ENCODE measurements at places on chromosomes 16 and 17.

DNA sequence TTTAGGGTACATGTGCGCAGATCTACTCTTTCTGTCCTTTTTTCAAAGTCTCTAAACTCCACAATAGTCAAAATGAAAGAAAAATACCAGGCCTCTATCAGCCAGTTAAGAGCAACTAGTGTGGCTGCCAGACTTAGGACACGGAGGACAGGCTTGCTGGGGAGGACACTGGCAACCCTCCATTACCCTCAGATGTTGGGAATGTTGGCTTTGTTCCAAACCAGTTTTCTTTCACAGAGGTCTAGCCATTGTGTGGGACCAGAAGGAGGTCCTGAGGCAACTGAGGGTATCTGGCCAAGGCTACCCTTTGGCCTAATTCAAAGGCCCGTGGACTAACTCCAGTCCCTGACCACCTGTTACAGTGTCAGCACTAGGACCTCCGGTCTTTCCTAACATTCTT lies 51.2 kb upstream of the MED9 start:
- DNase-seq, result no peak

DNA sequence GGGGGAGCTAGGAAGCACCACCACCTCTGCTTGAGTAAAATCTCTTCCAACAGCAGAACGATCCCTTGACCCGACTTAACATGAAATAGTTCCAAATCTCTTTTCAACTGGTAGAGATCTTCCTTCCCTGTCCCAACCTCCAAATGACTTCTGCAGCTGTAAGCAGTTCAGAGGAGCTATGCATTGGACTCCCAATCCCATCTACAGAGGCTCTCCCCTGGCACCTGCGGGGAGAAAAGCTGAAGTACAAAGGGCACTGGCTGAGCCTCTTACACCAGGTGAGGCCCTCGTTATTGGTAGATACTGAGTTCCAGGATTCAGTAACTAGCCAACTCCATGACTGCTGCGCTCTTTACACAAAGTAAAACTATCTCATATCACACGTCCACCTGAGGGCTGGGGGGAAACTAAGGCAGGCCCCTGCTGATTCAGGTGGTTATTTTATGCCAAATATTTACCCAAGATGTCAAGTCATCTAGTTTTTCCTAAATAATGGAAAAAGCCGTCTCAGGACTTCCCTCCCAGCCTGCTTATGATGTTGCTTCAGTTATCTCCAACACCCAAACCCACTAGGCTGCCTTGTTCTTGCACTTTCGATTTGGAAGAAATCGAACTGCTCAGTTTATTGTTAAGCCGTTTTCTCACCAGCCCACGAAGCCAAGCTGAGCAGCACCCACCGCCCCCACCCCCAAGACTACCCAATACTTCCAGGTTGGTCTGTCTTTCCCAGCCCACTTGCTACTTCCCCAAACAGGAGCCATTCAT lies 3.2 kb downstream of the ACTG1 start:
- DNase-seq, result no peak

- DNase-seq, result no peak
These were observed 28.6 kb upstream of the NUDT16L1 start for GRCh38 chr16:4664538-4665418.

DNA sequence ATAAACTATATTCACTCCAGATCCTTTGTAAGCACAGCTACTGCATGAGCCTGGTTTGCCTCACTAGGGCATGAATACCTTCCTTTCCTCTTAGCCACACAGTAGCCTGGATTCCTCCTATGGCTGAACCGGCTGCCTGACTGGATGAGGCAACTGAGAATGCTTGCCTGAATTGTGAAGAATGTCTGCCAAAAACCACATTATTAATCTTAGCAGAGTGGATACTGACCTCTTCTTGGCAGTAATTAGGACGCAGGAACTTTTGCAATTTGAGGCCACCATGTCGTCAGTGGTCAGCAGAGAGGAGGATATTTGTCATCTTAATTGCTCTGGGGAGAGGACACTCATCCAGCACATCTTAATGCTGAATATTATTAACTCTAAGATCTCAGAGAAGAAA lies 651.8 kb upstream of the GOT2 start:
- peak; percentile 89 for DNase-seq

DNA sequence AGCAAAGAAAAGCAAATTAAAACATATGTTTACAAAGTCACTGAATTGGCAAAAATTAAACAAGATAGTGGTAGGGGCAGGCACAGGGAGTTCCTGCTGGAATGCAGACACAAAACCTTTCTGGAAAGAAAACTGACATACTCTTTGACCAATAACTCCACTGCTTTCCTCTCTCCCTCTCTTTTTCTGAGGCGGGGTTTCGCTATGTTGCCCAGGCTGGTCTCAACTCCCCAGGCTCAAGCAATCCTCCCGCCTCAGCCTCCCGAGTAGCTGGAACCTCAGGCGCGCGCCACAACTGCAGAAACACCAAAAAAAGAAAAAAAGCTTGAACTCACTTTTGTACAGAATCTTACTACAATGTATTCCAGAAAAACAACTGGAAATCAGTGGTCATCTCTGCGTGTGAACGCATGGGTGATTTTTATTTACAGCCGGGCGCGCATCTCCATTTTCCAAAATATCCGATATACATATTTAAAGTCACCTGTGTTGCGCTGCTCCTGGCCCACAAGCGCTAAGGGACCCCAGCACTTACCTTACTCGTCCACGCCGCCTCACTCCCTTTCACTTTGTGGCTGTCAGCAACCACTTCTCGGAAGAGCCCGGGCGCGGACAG lies 480 bp downstream of the TXNL4B start:
- DNase-seq, result no peak

GRCh38 chr16:57066625-57067024 lies 25.8 kb upstream of the CPNE2 start:
- no peak for DNase-seq

- no peak for DNase-seq
These were observed 12.8 kb upstream of the TNS4 start for GRCh38 chr17:40514013-40514875.

- no peak for DNase-seq
These were observed 55.9 kb upstream of the CLEC18B start for GRCh38 chr16:74477226-74477625.

DNA sequence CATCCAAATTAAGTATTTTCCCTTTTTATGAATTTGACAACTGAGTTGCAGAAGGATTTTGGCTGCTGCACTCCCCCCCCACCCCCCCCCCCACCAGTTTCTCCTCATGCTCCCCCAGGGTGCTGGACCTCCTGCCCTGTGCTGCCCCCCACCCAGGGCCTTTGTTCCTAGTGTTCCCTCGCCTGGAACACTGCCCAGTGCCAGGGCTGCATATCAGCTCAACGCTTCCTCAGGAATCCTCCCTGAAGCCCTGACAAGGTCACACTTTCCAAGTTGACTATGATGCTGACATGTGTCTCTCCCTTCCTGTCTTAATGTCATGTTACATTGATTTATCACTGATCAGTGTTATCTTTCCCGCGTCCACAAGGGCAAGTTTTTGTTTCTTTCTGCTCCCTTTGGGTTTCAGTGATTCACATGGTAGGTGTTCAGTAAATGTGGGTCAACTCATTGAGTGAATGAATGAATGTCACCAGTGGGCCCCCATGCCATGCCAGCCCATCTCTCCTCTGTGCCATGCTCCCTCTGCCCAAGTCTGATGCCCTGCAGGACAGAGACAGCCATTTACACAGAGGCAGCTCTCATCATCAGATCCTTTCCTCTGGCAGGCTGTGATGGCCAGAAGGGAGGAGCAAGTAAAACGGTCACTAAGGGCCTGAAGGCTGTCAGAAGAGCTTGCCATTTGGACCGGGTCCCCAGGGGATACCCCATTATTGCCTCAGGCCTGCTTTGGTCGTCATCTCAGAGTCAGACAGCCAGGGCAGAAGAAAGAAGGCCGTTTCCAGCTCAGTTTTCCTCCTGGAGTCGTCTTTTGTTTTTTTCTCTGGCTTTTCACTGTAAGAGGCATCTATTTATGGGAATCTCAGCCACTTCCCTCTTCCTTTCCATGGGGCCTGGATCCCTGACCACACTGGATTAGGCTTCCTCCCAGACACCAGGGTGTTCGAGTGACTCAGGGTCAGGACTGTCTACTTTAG lies 386.2 kb downstream of the SNX29 start:
- DNase-seq, result no peak

DNA sequence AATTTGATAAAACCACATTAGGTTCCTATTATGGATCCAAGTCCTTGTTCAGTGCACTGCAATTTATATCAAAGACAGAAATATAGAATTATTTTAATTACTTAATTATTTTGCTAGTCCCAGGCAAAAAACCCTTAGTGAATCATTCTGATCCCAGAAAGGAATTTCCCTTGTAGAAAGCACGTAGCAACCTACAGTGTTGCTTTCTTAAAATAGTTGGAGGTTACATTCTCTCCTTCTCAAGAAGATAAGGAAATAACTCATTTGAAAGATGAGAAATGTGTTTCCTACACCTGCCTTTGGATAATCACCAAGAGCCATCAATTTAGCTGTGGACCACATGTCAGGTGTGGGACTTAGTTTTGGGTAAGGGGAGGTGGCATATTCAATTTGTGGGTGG lies 434.9 kb downstream of the SHISA9 start:
- no peak for DNase-seq

DNA sequence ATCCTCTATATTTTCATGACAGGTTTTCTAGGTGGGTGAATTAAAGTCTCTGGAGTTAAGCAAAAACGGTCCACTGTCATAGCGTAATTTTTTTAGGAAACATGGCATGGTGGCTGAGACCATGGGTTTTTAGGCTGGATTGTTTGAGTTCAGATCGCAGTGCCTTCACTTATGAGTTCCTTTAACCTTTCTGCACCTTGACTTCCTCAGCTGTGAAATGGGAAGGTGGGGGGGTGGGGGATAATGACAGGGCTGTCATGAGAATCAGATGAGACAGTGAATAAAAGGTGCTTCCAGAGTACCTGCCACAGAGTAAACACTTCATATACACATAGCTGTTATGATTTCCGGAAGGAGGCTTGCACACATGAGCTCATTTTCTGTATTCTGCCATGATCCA lies 11.8 kb downstream of the PRCD start:
- DNase-seq, result no peak

- DNase-seq, result no peak
These were observed 53.4 kb downstream of the BRIP1 start for GRCh38 chr17:61809816-61810392.

DNA sequence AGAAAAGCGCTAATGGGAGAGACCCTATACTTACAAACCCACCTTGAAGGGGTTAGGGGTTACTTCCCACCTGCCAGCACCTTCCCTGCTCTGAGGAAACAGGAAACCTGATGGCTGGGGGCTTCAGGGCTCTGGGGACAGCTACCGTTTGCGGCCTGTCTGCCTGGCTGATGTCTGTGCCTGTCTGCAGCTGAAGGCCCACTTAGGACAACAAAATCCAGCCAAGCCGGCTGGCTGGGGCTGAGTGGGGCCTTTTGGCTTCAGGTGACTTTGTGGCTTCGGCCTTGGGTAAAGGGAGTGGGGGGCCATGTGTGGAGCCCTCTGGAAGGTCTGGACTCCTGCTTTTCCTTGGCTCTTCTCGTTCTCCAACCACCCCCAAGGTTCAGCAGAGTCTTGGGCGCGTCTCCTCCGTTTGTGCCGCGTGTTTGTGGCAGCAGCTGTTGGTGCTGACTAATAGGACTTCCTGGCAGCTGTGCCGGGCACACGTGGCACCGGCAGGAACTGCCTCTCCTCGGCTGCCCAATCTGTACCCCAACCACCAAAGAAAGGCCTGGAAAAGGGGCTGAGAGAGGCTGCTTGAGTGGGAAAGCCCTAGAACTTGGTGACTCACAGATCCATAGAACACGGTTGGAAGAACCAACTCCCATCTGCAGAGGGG lies 186.7 kb downstream of the MSI2 start:
- DNase-seq, result no peak

DNA sequence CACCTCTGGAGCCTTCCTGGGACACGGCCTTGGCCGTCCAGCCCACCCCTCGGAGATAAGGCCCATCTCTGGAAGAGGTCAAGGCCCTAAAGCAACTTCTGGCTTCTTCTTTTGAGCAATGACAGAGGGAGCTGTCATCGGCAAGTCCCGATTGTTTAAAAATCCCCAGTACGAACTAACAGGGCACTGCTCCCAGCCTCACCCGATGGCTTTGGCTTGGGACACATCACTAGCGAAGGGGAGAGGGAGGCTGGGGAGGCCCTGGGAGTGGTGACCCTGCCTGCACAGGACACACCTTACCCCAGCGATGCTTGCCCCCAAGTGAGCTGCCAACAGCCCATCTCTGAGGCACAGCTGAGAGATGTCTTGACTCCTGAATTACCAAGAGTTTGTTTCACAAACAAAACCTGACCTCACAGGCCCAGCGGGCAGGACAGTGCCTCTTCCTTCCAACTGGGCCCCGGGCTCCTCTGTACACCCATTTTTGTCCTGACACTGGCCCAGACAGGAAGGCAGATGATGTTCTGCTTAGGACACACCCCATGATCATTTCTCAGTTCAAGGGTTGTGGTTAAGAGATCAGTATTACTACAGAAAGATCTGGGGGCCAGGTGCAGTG lies 4.8 kb downstream of the SYNGR2 start:
- no peak for DNase-seq

GRCh38 chr17:47776330-47777197 lies 43.5 kb downstream of the TBX21 start:
- no peak for DNase-seq

DNA sequence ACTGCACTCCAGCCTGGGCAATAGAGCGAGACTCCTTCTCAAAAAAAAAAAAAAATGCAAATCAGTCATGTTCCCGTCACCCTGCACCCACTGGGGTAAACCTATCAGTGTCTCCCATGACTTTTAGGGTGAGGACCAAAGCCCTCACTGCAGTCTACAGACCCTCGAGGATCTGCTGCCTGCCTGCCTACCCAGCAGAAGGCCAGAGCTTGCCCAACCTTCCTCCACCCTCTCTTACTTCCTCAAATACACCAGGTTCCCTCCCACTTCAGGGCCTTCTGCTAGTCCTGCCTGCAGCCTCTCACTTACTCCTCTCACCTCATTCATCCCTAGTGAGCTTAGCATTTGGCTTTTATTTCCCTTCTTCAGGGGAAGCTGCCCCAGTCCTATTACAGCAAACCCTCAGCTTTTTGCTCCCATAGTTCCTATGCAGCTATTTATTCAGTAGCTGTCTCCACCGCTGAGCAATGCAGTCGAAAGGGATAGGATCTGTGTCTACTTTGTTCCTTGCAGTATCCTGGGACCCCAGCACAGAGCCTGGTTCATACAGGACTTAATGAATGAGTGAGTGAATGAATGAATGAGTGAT lies 17.8 kb upstream of the TOB1 start:
- no peak for DNase-seq

DNA sequence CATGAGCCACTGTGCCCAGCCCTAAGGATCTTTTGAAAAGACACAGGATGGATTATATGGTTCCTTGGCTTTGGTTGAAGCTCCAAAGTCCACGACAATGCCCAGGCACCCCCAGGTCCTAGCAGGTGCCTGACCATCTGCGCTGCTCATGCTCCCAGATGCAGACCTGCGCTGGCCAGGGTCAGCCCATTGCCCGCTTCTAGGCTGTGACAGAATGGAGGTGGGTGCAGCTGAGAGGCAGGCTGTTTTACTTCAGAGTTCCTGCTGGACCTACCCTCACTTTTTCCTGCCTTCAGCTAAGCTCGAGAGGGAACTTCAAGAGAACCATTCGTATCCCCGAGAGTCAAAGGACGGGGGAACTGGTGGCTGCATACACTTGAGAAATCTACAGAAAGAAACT lies 60.5 kb downstream of the AMFR start:
- no peak for DNase-seq

GRCh38 chr16:55037966-55038365 lies 107.3 kb downstream of the IRX5 start:
- no peak for DNase-seq

Measured in BJ (cell line).